Activated T-cell treated with anti-CD3 and anti-CD28 coated beads, Interleukin-2, amount 50 U/mL, for 72 hours (primary cell): ENCODE measurements at places on chromosomes 4 and X.

DNA sequence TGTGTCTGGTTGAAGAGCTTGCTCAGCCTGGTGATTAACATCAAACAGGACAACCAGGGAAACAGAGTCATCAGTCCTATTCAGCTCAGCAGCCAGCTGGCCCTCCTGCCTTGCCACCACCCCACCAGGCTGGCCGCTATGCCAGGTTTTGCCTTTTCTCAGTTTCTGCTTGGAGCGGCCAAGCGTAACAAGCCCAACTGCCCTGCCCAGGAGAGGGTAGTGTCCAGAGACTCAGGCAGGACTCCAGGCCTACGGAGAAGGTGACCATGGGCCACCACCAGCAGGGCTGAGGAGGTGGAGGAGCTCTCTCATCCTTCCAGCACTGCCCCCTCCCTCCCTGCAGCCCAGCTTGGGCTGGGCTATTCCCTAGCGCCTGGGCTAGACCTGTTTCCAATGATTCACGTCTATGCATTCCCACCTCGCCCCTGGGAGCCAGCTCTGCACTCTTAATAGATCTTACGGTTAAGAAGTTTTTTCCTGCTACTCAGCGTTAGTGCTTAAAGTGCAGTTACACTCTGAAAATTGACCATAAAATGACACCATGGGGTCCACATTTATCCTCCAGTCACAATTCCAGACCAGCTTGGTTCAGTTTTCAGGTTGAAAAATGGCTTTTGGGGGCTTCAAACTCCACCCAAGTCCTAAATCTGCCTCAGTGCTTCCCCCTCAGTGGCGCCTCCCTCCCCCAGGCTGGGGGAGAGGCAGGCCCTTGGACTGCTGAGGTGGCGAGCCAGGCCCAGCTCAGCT lies 124.0 kb upstream of the PJA1 start:
- DNase-seq: no peak

GRCh38 chr4:4428966-4429875 lies 42.3 kb downstream of the NSG1 start:
- no peak for DNase-seq

DNA sequence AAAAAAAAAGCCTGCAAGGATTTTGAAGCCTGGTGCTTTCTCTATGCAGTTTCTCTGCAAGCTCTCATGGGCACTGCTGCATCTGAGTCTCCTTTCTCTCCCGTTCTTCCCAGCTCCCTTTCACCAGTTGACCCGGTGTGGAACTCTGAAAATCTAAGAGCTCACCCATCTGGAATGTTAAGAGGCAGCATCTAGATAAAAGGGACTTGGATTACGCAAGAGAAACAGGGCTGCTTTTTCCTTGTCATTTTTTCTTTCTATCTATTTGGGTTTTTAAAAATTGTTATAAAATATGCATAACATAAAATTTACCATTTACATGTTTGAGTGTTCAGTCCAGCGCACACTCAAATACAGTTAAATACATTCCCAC lies 95.2 kb upstream of the RPS6KA3 start:
- no peak for DNase-seq

GRCh38 chr4:185849664-185850550 lies 37.9 kb upstream of the SORBS2 start:
- no peak for DNase-seq

- no peak for DNase-seq
Observed at GRCh38 chr4:53916431-53916889, 147.9 kb downstream of the CHIC2 start.

- DNase-seq: no peak
Observed at GRCh38 chr4:26692014-26692726, 108.3 kb downstream of the TBC1D19 start.

GRCh38 chr4:5238173-5238572 lies 186.9 kb downstream of the STK32B start:
- DNase-seq: no peak

- no peak for DNase-seq
Observed at GRCh38 chr4:172898715-172899114, 269.9 kb upstream of the GALNT7 start.

DNA sequence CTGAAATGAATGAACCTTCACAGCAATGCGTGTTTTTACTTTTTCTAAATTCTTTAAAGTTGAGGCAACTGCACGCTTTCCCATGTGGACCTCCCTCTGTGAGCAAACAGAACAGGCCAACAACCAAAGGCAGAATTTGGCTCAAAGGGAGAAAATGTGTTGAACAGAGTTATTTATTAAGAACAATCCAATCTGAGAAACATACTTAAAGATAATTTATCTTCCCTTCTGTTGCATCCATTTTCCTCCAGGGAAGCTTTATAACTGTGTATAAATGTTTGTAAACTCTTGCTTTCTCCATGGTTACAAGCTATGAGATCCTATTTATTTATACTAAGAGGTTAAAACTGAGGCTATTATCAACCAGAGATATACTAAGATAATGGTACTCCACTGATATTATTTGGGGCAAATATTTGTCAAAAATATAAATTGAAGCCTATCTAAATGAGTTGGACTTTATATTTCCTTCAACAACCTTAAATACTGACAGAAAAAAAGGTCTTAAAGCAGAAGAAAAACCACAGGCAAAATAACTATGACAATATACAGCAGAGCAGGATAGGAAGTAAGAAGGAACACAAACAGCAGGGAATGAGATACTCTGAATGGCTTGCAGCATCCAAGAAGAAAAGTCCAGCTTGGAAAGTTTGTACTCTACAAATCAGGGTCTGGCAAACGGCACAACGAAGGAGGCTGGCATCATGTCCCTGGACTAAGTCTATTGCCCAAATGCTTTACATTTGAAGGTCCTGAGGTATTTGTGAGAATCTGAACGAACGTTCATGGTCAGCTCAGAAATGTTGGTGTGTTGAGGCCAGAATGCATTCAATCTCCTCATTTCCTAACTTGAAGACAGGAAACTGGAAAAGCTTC lies 663.2 kb upstream of the INTU start:
- DNase-seq: no peak

DNA sequence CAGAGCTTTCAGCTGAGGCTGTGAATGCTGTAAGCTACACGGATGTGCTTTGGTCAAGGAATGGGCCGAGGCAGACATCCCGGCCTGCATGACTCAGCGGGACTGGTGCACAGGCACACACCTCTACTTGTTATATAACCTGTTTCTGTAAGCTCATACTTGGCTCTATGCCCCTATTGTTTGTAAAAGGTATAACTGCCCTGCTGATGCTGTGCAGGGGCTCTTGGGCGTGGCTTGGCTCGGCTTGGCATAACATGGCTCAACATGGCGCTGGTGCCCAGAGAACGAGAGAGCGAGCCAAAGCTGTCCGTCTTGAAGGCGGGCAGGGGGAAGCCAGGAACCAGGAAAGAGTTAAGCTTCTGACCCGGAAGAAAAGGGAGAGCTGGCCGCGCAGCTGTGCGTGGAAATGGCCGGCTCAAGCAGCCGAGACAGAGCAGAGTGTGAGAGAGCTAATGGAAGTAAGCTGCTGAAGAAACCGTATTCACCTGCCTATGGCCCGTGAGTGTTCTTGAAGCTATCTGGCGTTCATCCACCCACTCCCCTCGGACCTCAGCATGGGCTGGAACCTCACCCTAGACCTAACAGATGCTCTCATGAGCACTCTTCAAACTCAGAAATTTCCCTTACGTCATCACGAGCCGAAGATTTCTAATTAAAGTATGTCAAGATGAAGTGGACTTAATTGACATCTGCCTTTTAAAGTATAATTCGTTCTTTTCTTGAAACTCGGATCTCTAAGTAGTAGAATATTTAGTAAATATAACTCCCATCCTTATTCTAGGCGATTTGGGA lies 286.3 kb upstream of the AGA start:
- no peak for DNase-seq

GRCh38 chr4:177484613-177485021 lies 42.4 kb upstream of the AGA start:
- no peak for DNase-seq

- DNase-seq: no peak
Observed at GRCh38 chr4:84530871-84531270, 31.8 kb upstream of the NKX6-1 start.

- DNase-seq: peak; percentile 30
Observed at GRCh38 chr4:78057135-78057599, at the start of gene FRAS1. Gene FRAS1 (plus strand): TSS chr4:78057323. CDS start chr4:78058010, 687 bp downstream.

- no peak for DNase-seq
Observed at GRCh38 chr4:66567551-66567950, 897.3 kb upstream of the EPHA5 start.

DNA sequence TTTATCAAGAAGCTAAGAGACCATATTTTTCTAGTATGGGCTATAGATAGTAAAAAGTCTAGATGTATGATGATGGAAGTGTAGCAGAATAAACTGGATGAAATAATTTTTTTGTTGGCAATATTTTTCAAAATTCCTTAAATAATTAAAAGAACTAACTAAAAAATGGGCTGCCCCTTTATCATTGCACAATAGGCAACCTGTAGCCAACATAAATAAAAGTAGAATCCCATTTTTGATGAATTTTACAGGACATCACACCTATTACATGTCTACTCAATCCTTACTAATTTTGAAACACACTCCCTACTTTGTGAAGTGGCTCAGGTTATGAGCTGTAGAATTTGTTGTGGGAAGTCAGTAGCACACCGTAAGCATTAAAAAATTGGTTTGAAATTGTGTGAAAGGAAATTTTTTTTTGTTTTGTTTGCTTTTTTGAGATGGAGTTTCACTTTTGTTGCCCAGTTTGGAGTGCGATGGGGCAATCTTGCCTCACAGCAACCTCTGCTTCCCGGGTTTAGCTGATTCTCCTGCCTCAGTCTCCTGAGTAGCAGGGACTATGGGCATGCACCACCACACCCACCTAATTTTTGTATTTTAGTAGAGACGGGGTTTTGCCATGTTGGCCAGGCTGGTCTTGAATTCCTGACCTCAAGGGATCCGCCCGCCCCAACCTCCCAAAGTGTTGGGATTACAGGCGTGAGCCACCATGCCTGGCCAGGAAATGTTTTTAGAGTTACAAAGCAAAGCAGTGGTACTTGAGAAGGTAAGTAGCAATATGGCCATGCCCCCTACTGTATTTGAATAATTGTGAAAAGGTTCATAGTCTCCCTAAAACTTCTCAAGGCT lies 8.9 kb upstream of the RUFY3 start:
- DNase-seq: no peak

DNA sequence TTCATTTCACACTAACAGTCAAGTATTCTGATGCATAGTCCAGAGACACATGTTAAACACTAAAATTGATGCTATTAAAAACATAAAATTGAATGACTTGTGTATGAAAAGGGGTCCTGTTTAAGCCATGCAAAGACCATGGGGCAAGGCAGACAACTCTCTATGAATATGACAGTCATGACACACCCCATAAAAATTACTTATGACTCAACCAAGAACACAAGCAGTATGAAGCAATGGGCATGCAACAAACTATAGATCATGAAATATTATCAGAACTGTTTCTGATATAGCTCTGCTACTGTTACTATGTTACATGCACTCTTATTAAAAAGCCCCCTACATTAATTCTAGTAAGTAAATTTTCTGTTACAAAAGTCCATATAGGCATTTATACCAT lies 57.5 kb upstream of the ZCCHC13 start:
- DNase-seq: no peak

DNA sequence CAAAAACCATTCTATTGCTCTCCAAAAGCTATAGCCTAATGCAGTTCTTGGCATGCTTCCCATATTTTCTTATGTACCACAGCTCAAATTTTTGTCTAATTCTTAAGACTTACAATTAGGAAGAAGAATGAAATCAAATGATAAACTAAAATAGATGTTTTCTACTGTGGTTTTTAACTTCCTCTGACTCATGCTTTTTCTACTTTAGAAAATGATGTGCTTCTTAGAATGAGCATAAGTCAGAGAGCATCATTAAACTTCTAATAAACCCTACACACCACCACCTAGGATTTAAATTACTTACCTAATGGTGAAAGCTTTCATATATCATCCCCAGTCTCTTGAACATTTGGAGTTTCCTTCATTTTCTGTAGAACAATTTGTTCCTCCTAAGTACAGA lies 217.0 kb upstream of the NDST3 start:
- DNase-seq: no peak

DNA sequence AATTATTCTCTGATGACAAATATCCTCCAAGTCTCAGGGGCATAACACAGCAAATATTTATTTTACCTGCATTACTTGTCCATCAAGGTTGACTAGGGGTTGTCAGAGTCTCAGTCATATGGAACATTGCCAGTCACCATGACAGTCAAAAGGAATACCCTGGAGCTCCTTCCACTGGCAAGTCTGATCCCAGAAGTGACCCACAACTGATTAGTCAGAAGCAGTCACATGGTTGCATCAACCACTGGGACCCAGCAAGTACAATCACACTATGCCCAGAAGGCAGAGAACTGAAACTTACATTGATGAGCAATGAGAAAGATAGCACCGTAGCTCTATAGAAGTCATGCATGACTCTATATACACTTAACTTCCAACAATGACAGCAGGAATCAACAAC lies 41.9 kb upstream of the SOD3 start:
- DNase-seq: no peak

GRCh38 chr4:168119100-168119499 lies 26.8 kb downstream of the ANXA10 start:
- no peak for DNase-seq

GRCh38 chrX:101062176-101062575 lies 10.3 kb upstream of the TRMT2B start:
- DNase-seq: no peak

GRCh38 chr4:37799941-37800554 lies 26.4 kb upstream of the PGM2 start:
- DNase-seq: no peak

- no peak for DNase-seq
Observed at GRCh38 chr4:1797861-1798579, 4.9 kb downstream of the FGFR3 start.

GRCh38 chr4:183875251-183875825 lies 29.8 kb upstream of the STOX2 start:
- no peak for DNase-seq

DNA sequence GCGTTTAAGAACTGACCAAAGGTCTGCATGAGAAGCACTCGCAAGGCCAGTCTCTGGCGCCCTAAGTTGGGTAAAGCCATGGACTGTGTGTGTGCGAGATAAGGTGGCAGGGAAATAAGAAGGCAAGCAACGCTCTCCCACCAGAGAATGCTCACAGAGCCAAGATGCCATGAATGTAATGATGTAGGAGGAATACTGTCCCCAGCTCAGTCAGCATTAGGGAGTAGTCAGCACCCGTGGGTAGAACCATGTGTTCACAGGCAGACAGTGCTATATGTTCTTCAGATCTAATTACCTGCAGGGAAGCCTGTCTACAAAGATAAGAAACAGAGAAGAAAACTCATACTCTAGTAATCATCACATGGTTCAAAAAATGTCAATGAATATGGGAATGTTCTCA lies 68.8 kb downstream of the SEC24D start:
- no peak for DNase-seq

GRCh38 chrX:102835504-102836146 lies 101.4 kb upstream of the RAB40AL start:
- DNase-seq: peak; percentile 1
